Activated T-cell treated with anti-CD3 and anti-CD28 coated beads for 24 hours (primary cell): ENCODE measurements at places on chromosomes 5 and 9.

DNA sequence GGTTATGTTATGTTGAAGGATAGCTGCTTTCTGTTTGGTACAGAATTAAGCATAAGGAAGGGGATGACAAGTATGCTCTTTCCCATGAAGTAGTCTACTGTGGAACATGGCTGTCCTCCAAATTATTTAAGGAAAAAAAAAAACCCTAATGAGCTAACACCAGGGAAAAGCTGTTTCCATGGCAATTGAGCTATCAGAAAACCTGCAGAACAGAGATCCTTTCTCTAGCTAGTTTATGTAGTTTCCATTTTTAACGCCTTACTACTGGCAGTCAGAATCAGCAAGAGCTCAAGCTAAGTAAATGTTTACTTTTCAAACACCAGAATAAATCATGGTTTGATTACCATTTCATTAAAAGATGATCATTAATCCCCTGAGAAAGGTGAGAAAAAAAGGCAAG is 287.4 kb upstream of the TARS1 start:
- no peak for DNase-seq

DNA sequence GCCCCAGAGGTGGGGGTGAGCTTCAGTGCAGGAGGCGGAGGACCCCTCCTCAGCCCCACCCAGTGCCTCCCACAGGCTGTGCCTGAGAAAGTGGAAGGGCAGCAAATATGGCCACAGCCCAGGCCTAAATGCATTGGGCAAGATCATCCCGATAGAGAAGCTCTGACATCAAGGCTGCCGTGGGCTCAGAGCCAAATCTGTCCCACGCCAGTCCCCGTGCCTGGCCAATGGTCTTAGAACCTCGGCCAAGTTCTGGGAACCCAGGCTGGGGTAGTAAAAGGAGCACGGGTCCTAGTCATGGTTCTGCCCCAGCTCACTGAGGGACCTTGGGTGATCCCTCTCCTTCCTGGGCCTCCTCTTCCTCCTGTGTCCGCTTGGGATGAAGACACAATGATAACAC is 27.7 kb upstream of the TNIP1 start:
- no peak for DNase-seq

DNA sequence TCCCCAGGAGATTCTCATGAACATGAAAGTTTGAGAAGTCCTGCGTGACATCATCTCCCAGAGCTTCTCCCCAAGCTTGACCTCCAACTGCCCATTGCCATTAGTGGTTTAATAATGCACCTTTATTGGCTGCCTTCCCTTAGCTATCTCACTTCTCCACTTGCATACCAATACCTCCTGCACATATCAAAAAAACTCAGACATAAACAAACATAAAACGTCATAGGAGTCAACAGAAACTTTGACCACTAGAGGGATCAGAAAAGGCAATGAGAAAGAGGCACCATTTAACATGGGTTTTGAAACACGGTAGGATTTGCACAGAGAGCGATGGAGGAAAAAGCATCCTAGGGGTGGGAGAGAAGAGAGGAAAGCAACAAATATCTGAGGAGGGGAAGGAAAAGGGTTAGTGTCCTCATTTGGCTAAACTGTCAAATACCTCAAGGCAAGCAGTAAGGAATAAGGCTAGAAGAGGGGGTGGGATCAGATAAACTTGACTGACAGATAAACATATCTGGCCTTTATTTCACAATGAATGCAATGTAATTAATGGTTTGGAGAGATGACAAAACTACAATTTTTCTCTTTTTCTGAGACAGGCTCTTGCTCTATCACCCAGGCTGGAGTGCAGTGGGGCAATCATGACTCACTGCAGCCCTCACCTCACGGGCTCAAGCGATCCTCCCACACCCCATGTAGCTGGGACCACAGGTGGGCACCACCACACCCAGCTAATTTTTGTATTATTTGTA is 27.0 kb downstream of the GNAQ start:
- no peak for DNase-seq

- no peak for DNase-seq
These were observed 16.0 kb downstream of the SH3PXD2B start for GRCh38 chr5:172438319-172438668.

DNA sequence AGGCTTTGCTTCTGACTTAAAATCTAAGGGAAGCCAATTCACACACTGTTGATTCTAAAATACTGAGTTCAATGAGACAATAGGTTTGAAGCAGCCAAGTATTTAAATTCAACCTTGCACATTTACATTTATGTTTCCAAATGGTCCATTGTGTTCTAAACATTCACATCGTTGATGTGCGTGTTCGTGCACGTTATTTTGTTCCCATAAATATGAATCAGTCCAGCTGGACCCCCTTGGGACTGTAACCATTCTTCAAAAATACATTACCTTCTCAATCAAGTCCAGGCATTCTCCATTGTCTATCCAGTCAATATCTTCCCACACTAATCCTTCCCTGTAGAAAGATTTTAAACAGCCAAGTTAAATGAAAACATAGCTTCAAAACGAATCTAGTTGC is 146.4 kb upstream of the RETREG1 start:
- no peak for DNase-seq

- no peak for DNase-seq
These were observed 11.1 kb downstream of the EXD3 start for GRCh38 chr9:137411645-137412380.

DNA sequence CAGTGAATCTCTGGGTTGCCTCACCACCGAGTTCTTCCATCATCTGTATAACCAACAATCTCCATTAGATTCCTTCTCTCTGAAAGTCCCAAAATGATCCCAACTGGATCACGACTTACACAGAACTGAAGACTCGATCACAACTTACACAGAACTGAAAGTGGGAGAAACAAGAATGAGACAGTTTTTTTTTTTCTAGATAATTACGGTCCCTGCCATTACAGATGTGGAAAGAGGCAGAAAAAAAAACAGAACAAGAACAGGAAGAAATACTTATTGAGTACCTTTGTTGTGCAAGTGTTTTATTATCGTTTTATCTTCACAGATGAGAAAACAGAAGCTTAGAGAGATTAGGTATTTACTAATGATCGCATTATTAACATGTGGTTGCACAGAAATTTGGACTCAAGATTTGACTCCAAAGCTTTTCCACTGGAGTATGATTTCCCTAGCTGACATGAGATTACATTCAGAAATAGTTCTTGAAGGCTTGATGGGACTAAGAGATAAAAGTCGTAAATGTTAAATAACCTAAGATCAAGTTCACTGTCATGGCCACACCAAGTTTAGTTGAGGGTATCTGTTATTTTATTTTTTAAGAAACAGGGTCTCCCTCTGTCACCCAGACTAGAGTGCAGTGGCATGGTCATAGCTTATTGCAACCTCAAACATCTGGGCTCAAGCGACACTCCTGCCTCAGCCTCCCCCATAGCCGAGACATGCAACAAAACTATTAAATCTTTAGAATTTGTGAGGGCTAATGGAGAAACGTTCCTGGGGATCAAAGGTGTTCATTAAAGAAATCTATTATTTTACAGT is 8.9 kb downstream of the PLK2 start:
- no peak for DNase-seq

DNA sequence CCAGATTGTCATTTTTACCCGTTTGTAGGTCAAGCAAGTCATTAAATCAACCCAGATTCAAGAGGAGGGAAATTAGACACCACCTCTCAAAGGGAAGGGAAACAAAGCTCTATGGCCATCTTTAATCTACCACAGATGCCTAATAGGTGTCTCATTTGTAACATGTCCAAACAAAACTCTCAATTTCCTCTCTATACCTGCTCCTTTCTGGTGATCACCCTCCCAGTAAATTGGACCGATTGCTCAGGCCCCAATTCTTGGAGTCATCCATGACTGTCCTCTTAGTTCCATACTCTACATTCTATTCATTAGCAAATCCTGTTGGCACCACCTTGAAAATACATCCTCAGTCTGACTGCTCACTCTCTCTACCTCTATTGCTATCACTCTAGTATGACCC is 22.1 kb upstream of the UGCG start:
- DNase-seq = no peak

- no peak for DNase-seq
These were observed 119.5 kb upstream of the ZNF618 start for GRCh38 chr9:113756476-113757192.

DNA sequence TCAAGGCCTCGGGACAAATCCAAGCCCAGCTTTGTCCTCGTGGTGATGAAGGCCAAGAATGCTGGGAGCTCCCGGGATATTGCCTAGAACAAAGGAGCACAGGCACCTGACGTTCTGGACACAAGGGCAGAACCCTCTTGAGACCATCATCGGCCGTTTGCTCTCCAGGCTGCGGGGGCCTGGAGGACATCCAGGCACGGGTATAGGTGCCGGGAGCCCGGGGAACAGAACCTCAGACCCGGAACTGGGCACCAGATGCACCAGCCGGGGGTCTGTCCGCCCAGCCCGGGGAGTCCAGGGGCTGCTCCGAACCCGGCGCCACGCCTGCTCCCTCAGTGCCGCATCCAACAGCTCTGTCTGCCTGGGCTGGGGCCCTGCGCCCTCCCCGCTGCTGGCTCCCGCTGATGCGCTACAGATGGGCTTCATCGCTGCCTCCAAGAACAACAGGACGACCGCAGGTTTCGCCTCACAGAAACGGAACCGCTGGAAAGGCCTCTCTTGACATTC is 88.0 kb downstream of the ADAMTS2 start:
- DNase-seq = no peak

DNA sequence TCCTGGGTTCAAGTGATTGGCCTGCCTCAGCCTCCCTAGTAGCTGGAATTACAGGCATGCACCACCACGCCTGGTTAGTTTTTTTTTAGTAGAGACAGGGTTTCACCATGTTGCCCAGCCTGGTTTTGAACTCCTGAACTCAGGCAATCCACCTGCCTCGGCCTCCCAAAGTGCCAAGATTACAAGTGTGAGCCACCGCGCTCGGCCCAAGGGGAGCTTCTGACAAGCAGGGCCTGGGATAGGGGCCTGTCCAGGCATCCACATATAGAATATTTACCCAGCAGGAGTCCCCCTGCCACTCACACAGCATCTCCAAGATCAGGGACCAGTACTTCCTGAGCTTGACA is 10.1 kb downstream of the IRF1 start:
- no peak for DNase-seq

DNA sequence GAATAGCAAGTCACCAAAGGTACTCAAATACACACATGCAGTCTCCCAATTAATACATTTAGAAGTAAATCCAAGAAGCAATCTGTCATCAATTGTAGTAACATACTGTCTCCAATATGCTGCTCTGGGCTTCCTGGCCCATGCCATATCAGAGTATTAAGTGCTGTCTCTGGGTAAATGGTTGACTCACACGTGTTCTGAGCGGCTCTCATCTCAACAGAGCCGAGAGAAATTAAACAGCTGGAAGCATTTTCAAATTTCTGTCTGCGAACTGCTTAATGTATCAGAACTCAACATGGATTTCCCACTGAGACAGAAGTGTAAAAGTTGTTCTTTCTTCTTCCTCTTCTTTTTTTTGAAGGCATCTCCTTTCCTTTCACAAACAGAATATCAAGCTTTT is 247.3 kb upstream of the TAS2R1 start:
- DNase-seq = no peak

DNA sequence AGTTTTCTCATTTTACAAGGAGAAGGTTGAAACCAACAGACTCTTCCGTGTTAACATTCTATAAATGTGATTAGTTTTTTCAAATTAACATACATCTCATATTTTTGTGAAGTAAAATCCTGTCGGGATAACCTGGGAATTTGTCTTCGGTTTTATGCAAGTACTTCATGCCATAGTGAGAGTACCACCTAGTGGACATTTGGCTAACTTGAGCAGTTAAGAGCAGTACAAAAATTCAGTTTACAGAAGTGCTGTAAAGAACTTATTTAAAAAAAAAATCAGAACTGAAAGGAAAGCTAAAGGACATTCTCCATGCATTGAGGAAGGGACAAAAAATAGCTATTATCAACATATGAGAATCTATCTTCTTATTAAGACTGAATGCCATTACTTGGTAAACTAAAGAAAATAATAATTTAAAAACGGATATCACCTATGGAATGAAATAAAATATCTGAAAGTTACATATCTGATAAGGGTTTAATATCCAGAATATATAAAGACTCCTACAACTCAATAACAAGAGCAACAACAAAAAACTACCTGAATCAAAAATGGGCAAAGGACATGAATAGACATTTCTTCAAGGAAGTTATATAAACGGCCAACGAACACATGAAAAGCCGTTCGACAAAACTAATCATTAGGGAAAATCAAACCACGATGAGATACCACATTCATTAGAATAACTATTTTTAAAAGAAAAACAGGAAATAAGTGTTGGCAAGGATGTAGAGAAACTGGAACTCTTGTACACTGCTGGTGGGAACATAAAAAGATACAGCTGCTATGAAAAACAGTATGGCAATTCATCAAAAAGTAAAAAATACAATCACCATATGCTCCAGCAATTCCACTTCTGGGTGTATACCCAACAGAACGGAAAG is 117.0 kb upstream of the GNA14 start:
- no peak for DNase-seq

DNA sequence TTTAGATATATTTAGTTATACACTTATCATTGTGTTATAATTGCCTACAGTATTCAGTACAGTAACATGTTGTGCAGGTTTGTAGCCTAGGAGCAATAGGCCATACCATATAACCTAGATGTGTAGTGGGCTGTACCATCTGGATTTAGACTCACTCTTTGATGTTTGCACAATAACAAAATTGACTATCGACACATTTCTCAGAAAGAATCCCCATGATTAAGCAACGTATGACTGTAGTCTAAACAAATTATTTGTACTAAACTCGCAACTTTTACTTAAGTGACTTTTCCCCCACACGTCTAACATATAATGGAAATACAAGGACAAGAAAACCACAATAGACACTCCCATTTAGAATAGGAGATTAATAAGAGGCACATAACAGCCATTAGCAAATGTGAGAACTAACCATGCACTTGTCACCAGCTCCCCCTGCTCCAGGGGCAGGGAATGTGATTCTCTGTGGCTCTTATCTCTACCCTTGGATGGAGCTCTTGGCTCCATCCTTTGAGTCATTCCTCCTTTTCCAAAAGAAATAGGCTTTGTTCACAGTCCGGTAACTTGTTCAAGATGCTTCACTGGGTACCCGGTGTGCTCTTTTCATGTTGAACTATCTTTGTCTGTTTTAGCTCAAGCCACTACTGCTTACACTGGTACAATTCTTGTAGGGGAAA is 8.7 kb upstream of the B4GALT1 start:
- DNase-seq = no peak

- no peak for DNase-seq
These were observed 79.4 kb upstream of the ADRB2 start for GRCh38 chr5:148746826-148747535.

GRCh38 chr9:36929350-36929675 is 104.8 kb downstream of the PAX5 start:
- DNase-seq = no peak

DNA sequence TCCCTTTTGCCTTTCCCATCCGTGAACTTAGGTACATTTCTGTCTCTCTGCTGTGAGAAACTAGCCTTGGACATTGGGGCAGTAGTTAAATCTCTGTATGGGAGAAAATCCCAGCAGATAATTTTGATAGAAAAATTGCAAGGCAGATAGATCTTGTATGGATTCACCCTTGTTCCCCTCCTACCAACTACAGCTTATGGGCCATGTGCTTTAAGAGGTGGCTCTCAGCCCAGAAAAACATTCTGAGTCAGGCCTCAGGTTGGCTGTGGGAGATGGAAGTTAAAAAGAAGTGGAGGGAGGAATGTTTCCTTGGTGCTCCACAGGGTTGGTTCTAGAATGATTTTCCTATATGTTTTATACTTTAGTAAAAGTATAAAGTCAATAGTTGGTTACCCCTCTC is 1.4 kb upstream of the KDM3B start:
- no peak for DNase-seq
